ENCODE measurements at places on chromosomes 4 and X. TPM values are rescaled to one million over a fixed set of nuclear protein-coding genes. Genes with fewer than 3 reads are reported as not detected.

DNA sequence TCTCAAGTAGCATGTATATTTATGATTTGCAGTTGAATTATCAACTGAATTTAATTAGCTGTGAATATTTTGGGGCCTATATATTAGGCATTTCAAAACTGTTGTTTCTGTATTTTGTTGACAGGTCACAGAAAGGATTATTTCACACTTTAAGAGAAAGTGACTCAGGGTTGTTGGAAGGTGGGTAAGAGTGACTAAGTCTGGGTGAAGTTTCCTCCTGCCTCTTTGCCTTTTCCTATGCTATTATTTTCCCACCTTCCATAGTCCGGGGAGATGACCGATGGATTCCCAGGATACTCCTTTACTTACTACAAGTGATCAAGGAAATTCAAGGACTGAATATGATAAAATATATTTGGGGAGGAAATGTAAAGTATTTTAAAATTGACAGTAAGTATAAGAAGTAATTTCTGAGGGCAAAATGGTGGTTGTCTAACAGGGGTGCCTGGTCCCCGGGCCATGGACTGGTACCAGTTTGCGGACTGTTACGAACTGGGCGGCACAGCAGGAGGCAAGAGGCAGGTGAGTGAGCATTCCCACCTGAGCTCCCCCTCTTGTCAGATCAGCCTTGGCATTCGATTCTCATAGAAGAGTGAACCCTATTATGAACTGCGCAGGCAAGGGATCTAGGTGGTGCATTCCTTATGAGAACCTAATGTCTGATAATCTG is 175.5 kb upstream of the GPRIN3 start:
- no peaks in the 10 kb centered on the region for H3K27me3 ChIP-seq
- H3K36me3 ChIP-seq: no peaks in the 10 kb centered on the region
- no peaks in the 10 kb centered on the region for H3K4me1 ChIP-seq
- no peak overlapping the region for H3K4me3 ChIP-seq
- no peak for DNase-seq

GRCh38 chrX:137999552-137999951 is 433.6 kb downstream of the ZIC3 start:
- H3K4me1 ChIP-seq: no peaks in the 10 kb centered on the region
- no peaks in the 10 kb centered on the region for H3K27me3 ChIP-seq
- H3K27ac ChIP-seq: no peak overlapping the region
- H3K36me3 ChIP-seq: no peaks in the 10 kb centered on the region
- DNase-seq: no peak

The F9 gene
- not detected for total RNA-seq

The AKAP4 gene
- total RNA-seq: not detected

The NR3C2 gene
- total RNA-seq: 0.12 TPM

The PFKFB1 gene
- 0.21 TPM for total RNA-seq

The GLUD2 gene
- total RNA-seq: 1.3 TPM
